Fibroblast of skin of right biceps (primary cell): ENCODE measurements at places on chromosomes 5 and 9.

- DNase-seq = no peak
Observed at GRCh38 chr9:8552732-8553131, 753.2 kb upstream of the DMAC1 start.

GRCh38 chr5:135851915-135852845 lies 17.7 kb downstream of the SLC25A48 start:
- no peak for DNase-seq

DNA sequence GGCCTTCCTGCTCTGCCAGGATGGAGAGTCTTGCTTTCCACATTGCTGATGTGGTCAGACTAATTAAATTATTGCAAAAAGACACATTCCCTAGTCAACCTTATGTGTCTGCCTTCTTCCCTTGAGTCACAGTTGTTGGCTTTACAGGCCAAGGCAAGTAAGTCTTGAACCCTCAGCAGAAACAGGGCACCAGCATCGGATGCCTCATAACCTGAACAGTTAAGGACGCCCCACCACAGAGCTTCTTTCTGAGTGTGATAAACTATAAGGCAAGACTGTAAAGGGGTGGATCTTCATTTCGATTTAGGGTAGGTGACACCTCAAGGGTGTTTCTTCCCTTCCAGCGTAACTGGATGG lies 670 bp upstream of the KIF2A start:
- DNase-seq = no peak

DNA sequence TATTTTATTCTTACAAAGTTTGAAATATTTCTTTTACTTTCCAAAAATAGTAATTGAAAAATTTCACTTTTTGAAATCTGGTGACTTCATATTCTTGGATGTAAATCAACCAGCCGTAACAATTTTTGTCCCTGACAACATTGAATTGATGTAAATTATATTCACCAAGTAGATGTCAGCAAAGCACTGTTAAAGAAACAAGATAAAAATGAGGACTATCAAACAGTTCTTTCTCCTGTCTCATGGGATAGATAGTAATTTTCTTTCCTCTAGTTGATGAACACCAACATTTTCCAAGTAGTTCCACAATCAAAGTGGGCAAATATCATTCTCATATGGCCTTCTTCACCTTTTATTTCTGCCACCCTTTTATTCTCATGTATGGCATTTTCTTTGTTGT lies 1461.9 kb downstream of the MAT2B start:
- no peak for DNase-seq

DNA sequence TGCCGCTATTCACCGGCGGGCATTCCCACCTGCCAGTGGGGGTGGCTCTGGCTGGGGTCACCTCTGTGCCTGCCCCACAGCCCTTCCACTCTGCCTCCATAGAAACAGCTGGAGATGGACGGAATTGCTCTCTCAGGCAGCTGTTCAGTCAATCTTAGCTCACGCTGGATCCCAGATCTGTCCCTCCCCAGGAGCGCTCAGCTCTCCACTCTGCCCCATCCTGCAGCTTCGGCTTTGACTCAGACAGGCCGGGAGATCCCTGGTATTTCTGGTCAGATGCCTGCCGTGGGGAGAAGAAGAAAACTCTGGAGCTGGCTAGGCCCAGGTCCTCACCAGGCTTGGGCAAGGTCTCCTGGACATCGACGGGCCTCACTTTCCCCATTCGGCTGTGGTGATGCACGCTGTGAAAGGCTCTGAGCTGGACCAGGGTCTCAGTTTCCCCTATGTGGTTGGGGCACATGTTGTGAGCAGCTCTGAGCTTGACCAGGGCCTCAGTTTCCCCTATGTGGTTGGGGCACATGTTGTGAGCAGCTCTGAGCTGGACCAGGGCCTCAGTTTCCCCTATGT lies 7.6 kb upstream of the SLC9A3 start:
- no peak for DNase-seq
